Fibroblast of skin of left quadriceps (primary cell): ENCODE measurements at places on chromosomes 2 and 18.

DNA sequence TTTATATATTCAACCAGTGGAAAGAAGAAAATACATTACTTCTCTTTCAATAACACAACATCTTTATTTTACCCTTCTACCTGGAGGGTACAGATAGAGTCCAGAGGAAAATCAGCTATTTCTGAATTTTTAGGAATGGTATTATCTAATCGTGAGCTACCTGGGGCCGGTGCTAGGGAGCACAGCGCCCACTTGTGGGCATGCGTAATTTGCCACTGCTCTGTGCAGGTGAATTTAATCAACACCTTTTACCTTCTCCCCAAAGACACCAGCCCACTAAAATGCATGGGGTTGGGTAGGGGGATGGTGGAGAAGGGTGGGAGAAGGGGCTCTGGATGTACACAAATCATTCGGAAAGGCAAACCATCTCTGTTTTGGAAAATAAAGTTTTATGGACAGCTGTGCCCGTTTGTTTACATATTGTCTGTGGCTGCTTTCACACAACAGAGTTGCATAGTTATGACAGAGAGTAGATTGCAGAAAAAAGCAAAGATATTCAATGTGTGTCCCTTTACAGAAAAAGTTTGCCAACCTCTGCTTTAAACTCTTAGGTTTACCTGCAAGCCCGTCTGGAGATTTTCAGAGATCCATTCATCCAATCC is 51.5 kb upstream of the DCC start:
- DNase-seq: no peak

- no peak for DNase-seq
Observed at GRCh38 chr18:8045884-8046281, 478.8 kb downstream of the PTPRM start.

GRCh38 chr2:172340394-172340793 is 87.0 kb upstream of the ITGA6 start:
- no peak for DNase-seq

GRCh38 chr18:26839609-26840008 is 25.9 kb downstream of the AQP4 start:
- no peak for DNase-seq

DNA sequence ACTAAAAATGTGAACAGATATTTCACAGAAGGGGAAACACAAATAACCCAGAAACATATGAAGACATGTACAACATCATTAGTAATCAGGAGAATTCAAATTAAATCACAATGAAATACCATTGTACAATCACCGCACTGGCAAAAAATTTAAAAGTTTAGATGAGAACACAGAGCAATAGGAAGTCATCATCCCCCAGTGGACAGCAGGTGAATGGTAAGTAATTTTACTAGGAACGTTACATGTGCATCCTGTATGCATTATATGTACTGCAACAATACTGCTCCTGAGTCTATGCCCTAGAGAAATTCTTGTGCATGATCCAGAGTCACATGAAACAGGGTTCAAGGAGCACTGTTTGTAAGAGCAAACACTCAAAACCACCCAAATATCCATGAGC is 713.8 kb downstream of the NRXN1 start:
- DNase-seq: no peak

DNA sequence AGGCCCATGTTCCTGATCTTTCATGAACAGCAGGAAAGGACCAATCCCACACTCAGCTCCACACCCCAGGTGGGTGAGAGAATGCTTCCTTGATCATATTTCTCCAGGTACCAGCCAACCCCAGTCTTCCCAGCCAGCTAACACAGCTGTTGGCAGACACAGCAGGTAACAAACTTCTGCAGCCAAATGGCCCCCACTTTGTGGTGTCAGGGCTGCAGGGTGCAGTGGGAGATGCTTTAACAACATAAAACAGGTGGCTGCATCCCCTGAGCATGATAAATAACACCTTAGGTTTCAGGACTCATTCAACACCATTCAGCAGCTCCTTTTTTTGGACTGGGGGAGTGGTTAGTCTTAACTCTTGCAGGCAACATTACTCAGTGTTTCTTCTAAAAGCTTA is 76.7 kb upstream of the ACAA2 start:
- DNase-seq: no peak

GRCh38 chr2:128369602-128370467 is 51.2 kb upstream of the HS6ST1 start:
- no peak for DNase-seq

DNA sequence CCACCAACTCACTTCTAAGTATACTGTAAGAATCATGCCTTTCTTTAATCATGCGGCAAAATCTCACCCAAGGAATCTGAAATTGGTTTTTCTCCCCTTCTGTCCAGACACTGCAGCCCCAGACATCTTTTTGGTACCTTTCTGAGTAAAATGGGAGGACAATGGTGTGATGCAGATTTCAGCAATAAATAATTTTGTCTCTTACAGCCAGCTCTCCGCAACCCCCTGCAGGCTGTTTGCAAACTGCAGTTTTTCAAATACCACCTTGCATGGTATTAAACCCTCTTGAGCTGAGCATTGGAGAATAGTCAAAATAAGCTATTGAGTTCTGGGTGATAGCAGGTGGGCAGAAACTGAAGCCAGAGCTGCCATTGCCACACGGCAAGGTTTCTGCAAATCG is 32.2 kb downstream of the GPR39 start:
- DNase-seq: no peak

DNA sequence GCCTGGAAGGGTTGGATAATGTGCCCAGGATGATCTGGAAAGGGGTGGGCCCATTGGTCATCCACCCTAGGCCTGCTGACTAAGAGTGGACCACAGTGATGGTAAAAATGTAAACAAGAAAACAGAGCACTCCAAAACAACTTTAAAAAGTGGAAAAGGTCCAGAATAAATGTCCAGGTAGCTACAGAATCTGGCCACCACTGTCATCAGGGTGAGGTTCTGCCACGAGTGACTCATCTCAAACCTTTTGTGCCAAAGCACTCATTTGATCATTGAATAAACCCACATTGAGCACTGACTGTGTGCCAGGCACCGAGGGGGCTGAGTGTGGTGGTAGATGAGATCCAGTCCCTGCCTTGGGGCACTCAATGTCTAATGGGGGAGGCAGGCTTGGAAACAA is 64.9 kb downstream of the EMX1 start:
- DNase-seq: no peak

DNA sequence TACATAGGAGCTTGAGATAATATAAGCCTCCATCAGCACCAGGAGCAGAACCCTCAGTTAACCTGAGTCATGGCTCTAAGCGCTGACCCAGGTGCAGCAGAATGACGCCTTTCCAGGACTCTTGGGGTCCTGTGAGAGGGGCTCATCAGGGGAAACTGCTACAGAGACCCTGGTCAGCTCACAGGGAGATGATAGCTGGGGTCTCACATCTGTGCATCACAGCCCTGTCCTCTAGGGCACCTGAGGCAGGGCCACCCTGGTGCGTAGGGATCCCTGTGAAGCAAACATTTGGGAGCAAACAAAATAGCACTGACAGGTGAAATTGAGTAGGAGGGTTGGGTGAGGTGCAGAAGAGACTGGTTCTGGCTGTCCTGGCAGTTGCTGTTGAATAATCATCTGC is 219.2 kb downstream of the SH3RF3 start:
- DNase-seq: no peak

DNA sequence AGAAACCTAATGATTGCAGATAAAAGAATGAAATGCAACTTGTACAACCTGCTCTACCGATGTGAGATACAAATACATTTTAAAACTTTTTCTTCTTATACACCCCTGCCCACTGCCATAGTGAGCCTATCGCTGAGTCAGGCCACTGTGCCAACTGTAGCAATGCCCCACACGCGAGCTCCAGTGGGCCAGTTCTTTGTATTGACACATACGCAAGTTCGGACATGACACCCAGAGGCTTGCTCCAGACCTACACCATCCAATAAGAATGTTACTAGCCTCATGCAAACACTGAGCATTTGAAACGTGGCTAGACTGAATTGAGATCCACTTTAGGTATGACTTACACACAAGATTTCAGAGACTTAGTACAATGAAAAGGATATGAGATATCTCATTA is 340.1 kb downstream of the ARHGAP15 start:
- no peak for DNase-seq

GRCh38 chr18:58321986-58322385 is 278.0 kb downstream of the NEDD4L start:
- DNase-seq: no peak
